Stimulated activated CD8-positive, alpha-beta memory T cell treated with anti-CD3 and anti-CD28 coated beads, Interleukin-2, amount 100 ng/mL, for 1 hour (primary cell): ENCODE measurements at places on chromosomes 4 and X.

DNA sequence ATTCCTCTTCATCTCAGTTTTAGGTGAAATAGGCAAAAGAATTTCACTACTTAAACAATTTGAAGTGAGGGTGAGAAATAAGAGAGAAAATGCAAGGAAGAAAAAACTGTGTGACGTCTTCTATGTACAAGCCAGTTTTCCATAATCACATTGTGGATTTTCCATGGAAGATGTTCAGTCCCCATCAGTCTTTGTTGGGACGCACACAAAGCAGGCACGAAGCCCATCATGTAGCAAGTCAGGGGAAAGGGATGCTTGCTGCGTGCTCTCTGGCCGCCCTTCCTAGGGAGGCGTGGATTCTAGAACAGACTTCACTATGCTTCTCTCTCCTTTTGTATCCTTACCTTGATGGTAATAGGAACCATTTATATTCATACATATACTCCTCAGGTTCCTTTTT, 54.7 kb downstream of the RBPJ start:
- no peak for DNase-seq

- no peak for DNase-seq
These were observed 23.3 kb upstream of the GUCY1B1 start for GRCh38 chr4:155735496-155735895.

DNA sequence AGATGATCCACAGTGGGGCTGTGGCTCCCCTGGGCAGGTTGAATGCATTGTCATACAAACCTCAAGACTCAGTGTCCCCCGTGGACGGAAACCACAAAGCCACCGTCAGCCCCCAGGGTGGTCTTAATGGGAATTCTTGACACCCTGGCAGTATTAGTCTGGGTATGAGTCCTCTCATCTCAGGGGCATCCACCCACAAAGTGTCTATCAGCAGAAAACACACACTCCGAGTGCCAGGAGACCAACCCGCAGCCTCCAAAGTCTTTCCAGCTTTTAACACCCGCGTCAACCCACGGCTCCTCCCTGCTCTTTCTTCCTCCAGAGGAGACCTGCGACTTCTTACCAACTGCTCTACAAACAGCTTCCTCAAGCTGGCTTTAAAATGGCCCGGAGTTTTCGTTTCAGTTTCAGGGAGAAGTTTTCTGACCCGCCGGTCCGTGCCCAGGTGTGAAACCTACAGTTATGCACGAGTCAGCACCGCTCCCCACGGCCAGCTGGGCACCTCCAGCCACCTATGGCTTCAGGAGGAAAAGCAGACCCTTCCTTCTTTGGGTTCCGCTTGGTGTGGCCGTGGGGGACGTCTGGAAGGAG, 14.4 kb upstream of the ASMTL start:
- DNase-seq = no peak

GRCh38 chrX:22383988-22384387, 111.3 kb downstream of the CBLL2 start:
- DNase-seq = no peak

DNA sequence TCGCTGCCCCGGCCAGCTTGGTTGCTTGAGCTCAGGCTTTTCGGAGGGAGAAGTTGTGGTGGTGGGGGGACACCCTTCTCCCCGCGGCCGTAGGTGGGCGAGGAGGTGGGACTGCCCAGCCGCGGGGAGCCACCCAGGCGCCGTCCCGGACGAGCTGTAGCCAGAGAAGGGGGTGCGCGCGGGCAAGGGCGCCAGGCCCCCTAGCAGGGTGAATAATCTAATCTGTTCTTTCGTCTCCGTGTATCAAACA, 3.1 kb downstream of the MID1IP1 start:
- no peak for DNase-seq

DNA sequence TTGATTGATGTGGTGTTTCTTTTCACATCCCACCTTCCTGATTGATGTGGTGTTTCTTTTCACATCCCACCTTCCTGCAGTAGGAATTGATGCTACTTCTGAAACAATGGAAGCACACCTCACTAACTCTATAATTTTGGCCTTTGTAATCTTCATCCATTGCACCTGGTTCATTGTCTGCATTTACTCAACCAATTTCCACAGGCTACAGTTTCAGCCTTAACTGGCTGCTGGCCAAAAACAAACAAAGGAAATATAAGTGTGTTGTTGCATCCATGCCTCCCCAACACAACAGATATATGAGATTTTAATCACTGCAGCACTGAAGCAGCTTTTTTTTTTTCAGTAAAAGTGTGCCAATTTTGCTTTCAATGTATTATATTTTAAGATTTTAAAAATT, 867.6 kb upstream of the PCDH7 start:
- no peak for DNase-seq

DNA sequence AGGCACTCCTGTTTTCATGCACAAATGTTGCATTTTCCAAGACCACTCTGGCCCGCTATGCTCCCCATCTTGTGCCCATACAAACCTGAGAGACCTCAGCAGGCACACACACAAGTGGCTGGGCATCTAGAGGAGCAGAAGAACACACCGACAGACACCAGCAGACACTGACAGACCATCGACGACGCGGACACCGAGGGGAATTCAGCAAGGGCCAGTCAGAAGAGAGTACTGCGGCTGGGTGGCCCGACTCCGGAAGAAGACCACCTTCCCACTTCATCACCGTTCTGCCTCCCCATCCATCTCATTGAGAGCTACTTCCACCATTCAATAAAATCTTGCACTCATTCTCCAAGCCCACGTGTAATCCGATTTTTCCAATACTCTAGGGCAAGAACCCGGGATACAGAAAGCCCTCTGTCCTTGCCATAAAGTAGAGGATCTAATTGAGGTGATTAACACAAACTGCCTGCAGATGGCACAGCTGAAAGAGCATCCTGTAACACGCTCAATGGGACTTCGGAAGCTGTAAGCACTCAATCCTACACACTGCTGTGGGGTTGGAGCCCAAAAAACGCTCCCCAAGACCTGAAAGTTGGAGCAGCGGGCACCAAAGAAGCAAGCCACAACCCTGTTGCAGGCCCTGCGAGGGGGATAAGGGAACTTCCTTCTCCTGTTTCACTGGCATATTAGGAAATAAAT, 780.9 kb downstream of the ARAP2 start:
- DNase-seq = no peak

- DNase-seq = no peak
These were observed at the start of gene DRP2 for GRCh38 chrX:101219116-101219863. Gene DRP2, plus strand, starts transcription at chrX:101219786. Its CDS starts 11,862 bp downstream, at chrX:101231648.

DNA sequence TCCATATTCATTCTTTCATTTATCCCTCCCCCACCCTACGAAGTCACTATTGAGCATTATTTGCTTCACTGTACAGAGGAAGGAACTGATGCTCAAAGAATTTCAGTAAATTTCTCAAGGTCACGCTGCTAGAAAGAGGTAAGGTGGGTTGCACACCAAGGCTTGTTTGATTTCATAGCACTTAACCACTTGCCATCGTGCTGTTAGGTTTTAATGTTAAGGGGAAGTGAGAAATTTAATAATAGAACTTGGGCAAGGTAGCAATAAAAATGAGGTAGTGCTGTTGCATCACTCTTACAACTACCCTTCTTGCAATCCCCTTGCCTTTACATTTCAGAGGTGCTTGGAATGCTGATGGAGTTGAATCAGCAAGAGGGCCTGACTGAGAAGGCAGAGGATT, 343.1 kb downstream of the MID1IP1 start:
- no peak for DNase-seq

GRCh38 chrX:42378857-42379256, 399.1 kb downstream of the PPP1R2C start:
- no peak for DNase-seq

DNA sequence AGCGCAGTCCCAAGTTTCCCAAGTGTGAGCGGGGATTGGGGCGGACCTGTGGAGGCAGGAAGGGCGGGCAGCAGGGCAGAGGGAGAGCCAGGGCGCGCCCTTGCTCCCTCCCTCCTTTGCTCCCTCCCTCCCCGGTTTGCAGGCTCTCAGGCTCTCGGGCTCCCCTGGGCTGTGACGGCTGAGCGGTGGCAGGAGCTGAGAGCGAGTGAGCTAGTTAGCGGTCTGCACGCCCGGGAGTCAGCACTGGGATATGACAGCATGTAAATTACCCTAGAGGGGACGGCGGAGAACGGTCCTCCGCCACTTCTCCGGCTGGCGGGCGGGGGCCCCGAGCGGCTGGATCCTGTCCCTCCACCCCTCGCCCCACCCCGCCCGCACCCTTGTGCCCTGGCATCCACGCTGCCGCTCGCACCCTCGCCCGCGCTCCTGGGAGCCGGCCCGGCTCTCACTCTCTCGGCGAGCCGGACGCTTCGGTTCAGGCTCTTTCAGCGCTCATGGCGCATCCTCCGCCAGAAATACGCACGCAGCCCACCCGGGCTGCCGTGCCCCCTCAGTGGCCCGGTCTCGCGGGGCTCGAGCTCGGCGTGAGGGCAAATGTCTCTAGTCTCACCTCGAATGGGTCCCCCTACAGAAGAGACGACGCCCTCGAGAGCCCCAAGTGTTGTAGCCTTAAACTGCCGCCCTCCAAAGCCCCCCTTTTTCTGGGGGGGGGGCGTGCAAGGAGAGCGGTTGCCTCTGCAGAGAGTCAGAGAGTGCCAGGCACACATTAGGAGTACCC, at the start of gene TSC22D3:
Gene TSC22D3, minus strand, starts transcription at position 54 of the 778 bp plus-strand sequence. CDS start 368 bp downstream, outside the sequence.
- peak; percentile 11 for DNase-seq

- DNase-seq = no peak
These were observed 92.2 kb downstream of the PALLD start for GRCh38 chr4:168588916-168589531.

GRCh38 chr4:67714248-67714583, 13.3 kb upstream of the UBA6 start:
- DNase-seq = no peak

DNA sequence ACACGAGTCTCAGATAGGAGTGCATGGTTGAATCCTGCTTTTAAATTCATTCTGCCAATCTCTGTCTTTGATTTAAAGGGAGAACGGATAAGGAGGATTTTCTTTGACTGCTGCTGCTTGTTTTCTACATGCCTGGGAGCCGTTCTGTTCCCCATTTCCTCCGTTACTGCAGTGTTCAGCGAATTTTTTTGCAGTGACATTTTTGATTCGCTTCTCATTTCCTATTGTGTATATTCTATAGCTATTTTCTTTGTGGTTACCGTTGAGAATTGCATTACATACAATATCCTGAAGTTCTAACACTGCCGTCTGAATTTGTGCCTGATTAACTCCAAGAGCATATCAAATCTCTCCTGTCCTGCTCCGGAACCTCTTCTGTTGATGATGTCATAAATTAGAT, 14.8 kb upstream of the MAEA start:
- DNase-seq = no peak

DNA sequence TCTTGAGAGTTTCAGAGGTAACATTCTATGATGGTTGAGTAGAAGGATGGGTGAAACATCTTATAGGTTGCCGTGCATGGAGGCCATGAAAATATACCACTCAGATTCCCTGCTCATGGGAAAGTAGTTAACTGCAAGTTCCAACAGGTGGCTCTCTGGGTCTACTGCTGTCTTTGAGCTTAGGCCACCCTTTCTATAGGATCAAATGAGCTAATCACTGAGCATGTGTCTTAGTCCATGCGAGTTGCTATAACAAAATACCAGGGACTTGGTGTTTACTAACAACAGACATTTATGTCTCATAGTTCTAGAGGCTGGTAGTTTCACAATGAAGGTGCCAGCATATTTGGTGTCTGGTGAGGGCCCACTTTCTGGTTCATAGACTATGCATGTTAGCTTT, 144.8 kb upstream of the UNC5C start:
- DNase-seq = no peak
